Dermis microvascular lymphatic vessel endothelial cell (primary cell): ENCODE measurements at places on chromosomes 6 and 20.

- DNase-seq, result peak; percentile 30
Observed at GRCh38 chr6:128410584-128410983, 109.8 kb downstream of the PTPRK start.

DNA sequence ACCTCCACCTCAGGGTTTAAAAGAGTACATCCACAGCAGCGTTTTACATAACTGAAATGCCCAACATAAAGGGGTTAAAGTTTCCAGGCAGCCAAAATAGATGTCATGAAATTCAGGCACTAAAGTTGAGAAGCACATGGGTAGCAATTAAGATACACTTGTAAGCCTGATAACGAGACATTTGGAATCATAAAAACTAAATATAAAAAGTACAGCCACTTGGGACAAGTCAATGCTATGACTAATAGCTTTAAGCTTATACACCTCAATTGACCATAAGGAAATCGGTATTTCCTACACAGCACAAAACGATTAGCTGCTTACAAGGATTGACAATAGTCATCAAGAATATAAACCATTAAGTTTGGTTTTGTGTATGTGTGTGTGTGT, 11.8 kb downstream of the LOC128125822 start:
- no peak for DNase-seq

- DNase-seq, result no peak
Observed at GRCh38 chr6:112241820-112242429, 12.4 kb downstream of the LAMA4 start.

GRCh38 chr6:150895928-150896632, 30.6 kb downstream of the MTHFD1L start:
- no peak for DNase-seq

DNA sequence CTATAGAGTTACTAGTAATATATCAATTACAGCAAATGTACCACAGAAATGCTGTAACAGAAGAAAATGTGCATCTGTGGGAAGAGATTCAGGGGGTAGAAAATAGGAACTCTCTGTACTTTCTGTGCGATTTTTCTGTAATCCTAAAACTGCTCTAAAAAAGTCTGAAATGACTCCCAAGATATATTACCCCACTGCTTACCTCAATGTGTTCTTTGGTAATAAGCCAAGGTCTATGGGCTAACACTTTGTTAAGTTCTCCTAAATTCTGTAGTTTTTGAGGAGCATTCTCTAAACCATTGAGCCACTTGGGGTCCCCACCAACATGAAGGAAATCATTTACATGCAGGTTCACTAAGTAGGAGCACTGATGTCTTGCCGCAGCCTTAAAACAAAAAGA, 94.4 kb downstream of the SESN1 start:
- DNase-seq, result no peak

GRCh38 chr6:164039954-164040375, 625.4 kb downstream of the QKI start:
- peak; percentile 36 for DNase-seq

- DNase-seq, result no peak
Observed at GRCh38 chr20:13022401-13023155, 13.8 kb downstream of the SPTLC3 start.

- no peak for DNase-seq
Observed at GRCh38 chr6:8743170-8743745, 307.9 kb upstream of the SLC35B3 start.

- no peak for DNase-seq
Observed at GRCh38 chr6:137369136-137369535, 125.1 kb downstream of the OLIG3 start.

DNA sequence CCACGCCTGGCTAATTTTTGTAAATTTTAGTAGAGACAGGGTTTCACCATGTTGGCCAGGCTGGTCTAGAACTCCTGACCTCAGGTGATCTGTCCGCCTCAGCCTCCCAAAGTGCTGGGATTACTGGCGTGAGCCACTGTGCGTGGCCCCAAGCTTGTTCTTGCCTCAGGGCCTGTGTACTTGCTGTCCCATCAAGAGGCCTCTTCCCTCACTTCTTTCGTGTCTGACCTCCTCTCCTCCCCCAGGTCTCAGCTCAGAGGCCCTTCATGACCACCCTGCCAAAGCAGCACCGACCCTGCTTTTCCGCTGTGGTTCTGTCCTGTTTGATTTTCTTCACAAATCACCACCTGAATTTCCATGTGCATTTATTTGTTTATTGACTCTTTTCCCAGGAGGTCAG, 10.5 kb upstream of the UBE2V1 start:
- no peak for DNase-seq

DNA sequence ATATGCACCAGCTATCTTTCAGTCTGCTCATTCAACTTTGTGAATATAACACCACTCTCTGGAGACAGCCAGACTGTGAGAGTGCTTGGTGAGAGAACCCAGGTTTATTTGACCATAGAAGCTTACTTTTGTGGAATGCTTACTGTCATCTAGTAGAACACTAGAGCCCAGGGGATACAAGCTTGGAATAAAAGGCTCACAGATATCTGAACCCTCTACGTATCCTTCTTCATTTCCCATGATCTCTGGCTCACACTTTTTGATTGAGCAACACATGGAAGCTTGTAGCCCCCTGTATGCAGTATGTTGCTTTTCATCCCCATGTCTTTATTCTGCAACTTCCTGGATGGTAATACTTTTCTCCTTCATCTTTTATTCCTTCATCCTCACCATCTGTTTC, 835.3 kb upstream of the CITED2 start:
- DNase-seq, result no peak

GRCh38 chr6:101114703-101115102, 233.6 kb upstream of the ASCC3 start:
- no peak for DNase-seq

DNA sequence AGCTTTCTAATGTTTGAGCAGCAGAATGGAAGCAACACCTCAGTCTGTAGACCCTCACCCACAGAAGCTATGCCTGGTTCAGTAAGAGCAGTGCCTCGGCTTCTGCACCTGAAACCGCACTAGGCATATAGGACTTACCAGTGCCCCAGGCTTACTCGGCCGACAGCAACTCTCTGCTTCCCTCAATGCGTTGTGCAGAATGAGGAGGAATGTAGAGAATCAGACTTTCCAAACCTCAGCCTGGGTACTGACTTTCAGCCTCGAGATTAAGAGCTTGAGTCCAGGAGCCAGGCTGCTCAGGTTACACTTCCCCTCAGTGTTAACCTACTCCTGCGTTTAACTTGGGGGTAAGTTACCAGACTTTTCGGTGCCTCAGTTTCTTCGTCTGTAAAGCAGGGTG, 8.6 kb downstream of the EYA2 start:
- DNase-seq, result no peak

GRCh38 chr20:58231683-58232082, 3.2 kb upstream of the ANKRD60 start:
- DNase-seq, result peak; percentile 24

DNA sequence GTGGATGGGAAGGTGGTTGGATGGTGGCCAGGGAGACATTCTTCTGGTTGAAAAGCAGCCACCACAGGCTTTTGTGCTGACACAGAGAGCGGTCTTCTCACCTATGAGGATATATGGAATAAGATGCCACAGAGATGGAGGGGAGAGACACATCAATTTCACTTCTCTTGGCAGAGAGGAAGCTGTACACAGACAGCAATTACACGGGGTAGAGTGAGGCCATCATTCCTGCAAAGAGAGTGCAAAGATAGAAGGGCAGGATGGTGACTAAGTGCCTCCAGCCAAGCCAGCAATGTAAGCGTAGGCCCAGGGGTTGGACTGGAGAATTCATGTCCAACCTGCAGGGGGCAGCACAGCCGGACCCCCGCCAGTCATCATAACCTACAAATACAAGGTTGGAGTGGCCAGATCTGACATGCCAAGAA, 56.4 kb downstream of the NRN1 start:
- peak; percentile 48 for DNase-seq

DNA sequence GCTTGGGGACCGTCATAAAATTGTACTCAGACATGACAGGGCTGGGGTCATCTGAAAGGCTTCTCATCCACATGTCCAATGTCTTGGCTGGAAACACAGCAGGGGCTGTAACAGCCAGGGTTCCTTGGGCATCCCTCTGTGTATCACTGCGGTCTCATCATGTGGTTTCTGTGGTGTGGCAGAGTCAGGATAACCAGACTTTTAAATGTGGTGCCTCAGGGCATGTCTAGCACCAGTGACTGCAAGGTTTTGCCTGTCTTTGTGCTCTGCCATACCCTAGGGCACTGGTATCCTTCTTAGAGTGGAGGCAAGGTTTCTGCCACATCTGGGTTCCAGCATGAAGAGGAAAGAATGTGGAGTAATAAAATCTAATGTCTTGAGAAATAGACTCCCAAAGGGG, 124.2 kb downstream of the PLEKHG1 start:
- DNase-seq, result no peak

GRCh38 chr20:59032023-59032712, at the start of gene ATP5F1E:
ATP5F1E (minus strand) TSS chr20:59032335; CDS start chr20:59032251, 84 bp downstream.
- peak; percentile 78 for DNase-seq

- DNase-seq, result no peak
Observed at GRCh38 chr20:16541226-16541625, 32.0 kb downstream of the KIF16B start.

DNA sequence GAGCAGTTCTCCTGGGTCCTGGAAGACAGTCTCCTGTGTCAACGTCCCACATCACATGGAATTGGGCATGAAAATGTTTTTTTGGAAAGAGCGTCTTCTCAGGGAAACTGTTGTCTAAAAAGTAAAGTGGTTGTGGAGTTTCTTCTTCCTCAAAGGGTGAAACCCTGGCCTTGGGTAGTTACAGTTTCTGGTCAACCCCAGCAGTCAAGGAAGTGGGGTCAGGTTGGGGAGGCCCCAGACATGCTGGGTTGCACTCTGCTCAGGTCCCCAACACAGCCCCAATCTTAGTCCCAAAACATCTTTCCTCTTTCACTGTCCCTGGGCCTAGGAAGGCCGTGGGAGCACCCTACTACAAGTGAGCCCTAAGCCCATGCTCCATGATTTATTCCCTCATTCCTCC, 996 bp upstream of the NFKBIE start:
- no peak for DNase-seq

- peak; percentile 57 for DNase-seq
Observed at GRCh38 chr20:52313341-52313963, 121.9 kb upstream of the ZFP64 start.

DNA sequence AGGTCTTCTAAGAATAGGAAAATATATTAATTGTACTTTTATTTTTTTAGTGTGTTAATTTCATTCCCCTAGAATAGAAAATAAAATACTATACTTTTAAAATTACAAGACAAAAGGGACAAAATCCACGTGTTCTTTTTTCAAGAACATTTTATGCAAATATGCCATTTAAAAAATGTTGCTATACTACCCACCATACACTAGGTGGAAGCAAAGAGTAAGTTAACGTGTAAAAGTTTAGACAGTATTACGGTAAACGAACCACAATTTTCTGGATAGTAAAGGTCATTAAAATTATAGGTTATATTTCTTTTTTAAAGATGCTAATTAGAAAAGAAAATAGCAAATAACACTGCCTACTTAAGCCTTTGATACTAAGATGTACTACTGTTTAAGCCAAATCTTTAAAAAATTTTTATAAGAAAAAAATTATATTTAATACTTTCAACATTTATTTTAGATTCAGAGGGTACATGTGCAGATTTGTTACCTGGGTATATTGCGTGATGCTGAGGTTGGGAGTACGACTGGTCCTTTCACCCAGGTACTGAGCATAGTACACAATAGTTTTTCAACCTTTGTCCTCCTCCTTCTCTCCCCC, 287.6 kb downstream of the PHF3 start:
- DNase-seq, result no peak

DNA sequence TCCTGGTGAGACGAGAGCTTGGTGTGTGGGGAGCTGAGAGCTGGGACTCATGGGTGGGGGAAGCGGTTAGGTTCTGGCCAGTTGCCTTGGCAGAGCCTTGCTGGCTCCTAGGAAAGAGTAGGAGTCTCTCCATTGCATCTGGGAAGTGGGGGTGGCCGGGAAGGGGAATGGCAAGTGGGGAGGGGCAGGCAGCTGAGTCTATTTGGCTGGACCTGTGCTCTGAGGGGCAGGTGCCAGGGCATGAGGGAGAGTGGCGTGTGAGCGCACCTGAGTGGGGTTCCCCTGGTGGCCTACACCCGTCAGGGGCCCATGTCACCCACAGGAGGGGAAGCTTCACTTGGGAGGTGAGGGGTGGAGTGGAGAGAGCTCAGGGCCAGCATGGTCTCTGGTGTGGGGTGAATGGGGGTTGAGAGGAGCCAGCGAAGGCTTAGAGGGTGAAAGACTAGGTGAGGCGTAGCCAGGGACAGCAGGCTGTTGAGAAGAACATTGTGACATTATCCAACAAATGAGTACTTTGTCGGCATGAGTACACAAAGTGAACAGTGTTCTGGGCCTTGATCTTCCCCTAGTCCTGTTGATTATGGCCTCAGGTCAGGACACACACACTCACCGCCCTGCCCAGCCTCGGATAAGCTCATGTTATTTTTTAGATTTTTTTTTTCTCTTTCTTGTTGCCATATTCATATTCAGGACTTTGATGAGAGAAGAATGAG, 59.8 kb downstream of the FAM120B start:
- DNase-seq, result no peak

GRCh38 chr20:4916971-4917881, 84.1 kb downstream of the SLC23A2 start:
- no peak for DNase-seq

DNA sequence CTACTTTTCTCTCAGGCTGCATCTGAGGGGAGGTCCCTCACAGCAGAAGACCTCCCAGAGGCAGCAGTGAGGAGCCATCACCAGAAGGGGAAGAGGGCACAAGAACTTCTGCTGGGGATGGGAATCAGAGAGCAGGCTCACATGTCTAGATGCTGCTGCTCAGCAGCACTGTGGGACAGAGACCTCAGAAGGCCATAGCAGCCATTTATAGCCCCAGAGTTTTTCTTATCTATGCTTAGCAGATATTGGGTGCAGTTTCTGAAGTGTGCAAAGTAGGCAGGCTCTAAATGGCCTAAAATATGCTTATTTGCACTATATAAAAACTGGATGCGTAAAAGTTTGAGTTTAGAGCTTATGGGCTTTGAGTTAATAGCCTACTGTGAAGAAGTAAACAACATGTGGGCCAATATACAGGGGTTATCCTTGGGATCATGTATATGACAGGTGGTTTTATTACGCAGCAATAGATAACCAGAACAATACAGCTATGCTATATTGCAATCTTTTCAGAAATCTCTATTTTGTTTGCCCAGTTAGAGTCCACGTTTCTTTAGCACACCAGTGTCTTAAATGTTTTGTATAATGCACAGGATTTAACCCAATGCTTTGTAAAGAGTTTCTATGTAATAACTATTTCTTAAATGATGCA, 60.2 kb upstream of the TMEM244 start:
- no peak for DNase-seq

DNA sequence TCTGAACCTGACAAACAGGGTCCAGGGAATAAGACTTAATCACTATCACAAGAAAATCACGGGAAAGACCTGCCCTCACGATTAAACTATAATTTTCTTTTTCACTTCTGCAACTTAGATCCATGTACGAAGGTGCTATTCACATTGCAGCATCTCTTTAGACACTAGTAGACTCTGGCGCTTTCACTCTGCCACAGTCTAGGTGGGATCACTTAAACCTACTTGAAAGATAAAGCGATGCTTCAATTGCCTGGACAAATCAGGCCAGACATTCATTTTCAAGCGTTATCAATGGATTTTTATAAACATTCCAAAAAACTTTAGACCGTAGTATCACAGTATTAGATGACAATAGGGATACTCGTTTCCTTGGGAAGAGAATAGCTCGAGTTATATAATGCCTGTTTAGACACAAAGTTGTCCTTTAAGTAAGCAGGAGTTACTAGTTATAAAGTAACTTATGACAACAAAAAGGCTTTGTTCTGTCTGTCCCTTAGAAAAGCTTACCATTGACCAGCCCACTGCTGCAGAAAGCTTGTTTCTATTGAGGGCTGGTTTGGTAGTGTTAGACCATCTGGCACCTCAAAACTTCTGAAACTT, 367.3 kb downstream of the UTRN start:
- DNase-seq, result no peak

GRCh38 chr6:18400831-18401446, 13.8 kb downstream of the RNF144B start:
- DNase-seq, result no peak
